ENCODE measurements at places on chromosomes 11 and 22. TPM values are rescaled to one million over a fixed set of nuclear protein-coding genes. Genes with fewer than 3 reads are reported as not detected.

DNA sequence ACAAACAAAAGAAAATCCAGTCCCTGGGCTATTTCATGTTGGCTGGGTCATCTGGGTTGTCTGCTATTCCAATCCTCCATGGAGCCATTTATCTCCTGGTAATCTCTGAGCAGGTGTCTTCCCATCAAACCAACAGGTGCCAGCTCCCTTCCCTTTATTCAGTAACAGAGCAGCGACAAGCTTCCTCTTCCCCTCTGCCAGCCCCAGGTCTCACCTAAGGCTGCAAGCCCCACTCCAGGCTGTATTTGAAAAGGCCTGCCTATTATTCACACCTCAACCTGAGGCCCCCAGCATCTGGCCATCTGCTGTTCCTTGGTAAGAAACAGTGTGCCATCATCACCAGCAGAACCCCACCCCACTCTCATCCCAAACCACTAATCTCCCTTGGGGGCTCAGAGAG is 436.2 kb downstream of the BUD13 start:
- DNase-seq, result no peak
- no peaks in the 10 kb centered on the region for H3K4me1 ChIP-seq
- H3K4me3 ChIP-seq, result no peak overlapping the region
- H3K27me3 ChIP-seq, result no peaks in the 10 kb centered on the region

GRCh38 chr11:2803186-2804091 is 82.1 kb downstream of the CDKN1C start:
- H3K27ac ChIP-seq, result no peak overlapping the region
- DNase-seq, result no peak
- no peaks in the 10 kb centered on the region for H3K36me3 ChIP-seq
- no peaks in the 10 kb centered on the region for H3K27me3 ChIP-seq
- no peaks in the 10 kb centered on the region for H3K4me1 ChIP-seq

DNA sequence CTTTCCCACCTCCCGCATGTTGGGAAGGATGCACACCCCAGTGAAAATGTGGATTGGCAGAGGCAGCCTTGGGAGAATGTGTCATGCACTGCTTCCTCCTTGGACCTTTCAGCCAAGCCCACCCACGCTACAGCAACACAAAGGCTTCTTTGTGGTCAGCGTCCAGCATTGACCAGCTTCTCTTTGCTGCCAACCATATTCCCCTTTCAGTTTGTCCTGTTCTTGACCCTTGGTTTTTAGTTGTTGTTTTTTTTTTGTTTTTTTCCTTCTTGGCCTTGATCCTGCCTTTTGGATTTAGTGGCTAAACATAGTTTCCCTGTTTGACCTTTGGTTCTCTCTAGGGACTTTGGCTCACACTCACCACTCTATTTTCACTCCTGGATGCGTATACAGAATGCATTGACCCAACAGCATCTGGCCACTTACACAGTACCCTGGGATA is 573.6 kb downstream of the INSC start:
- DNase-seq, result no peak
- no peaks in the 10 kb centered on the region for H3K36me3 ChIP-seq
- H3K4me1 ChIP-seq, result no peaks in the 10 kb centered on the region
- H3K27ac ChIP-seq, result no peak overlapping the region

DNA sequence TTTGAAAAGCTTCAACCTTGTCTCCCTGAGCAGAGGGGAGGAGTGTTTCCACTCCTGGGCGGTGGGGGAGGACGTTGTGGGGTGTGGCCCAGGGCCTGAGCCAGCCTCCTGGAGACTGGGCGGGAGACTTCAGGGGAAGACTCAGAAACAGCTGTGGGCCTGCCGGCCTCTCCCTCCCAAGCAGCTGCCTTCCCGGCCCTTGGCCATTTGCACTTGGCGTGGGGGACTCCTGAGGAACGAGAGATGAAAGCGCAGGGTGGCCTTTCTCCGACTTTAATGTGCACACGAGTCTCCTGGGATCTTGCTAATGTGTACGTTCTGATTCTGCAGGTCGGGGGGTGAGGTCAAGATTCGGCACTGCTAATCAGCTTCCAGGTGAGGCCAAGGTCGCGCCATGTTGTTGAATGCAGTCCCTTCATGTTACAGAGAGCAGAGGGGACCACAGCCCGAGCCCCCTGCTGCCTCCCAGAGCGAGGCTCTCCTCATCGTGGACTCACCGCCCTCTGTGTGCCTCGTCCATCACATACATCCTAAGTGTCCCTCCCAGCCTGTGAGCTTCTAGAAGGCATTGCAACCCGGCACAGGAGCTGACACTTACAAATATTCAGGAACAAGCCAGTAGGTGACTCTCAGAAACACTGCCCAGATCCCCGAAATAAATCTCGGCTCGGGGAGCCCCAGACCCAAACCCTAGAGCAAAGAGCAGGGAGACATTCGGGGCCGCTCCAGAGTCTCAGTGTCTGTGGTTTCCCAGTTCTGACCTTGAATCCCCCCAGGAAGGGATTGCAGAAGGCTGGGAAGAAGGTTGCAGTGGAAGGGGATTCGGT is 7.7 kb downstream of the LIF start:
- H3K4me3 ChIP-seq, result no peak overlapping the region
- no peak for DNase-seq
- H3K27ac ChIP-seq, result no peak overlapping the region

DNA sequence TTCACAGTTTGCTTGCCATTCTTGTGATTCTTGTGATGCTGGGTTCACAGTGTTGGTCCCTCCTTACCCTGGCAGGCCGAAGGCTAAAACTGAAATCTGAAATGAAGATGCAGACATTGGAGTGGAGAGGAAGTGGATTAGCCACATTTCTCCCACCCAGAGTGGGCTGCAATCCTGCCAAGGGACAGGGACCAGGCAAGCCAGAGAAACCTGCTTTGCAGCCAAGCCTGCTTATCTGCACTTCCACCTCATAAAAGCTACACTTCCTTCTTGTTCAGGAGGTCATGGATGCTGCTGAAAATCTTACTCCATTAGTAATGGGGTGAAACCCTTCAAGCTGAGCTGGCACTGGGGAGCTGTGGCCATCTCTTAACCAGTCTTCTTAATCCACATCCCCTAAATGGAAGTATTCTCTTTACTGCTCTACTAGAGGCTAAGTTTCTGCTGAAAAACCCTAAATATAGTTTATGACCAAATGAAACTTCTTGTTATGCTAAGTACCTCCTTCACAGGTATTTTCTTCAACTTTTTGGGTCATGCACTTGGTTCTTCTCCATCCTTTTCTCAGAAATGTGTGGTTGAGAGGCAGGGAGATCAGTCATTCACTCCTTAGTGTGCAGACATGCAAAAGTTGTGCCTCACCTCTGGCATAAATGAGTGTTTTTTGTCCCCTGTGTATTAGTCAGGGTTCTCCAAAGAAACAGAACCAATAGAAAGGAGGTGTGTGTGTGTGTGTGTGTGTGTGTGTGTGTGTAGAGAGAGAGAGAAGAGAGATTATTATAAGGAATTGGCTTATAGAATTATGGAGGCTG is 133.9 kb upstream of the BMAL1 start:
- no peak overlapping the region for H3K4me3 ChIP-seq
- H3K4me1 ChIP-seq, result no peaks in the 10 kb centered on the region
- no peak overlapping the region for H3K27ac ChIP-seq
- DNase-seq, result no peak
- H3K27me3 ChIP-seq, result no peaks in the 10 kb centered on the region
- no peaks in the 10 kb centered on the region for H3K36me3 ChIP-seq

- H3K27me3 ChIP-seq, result no peaks in the 10 kb centered on the region
- no peak overlapping the region for H3K4me3 ChIP-seq
- H3K27ac ChIP-seq, result no peak overlapping the region
- no peak for DNase-seq
These were observed 91.0 kb upstream of the CARD18 start for GRCh38 chr11:105230586-105230985.

PHF21B gene
- not detected for total RNA-seq

CDHR5 gene
- not detected for total RNA-seq

APOL5 gene
- total RNA-seq, result not detected
